ENCODE measurements at places on chromosomes 1 and 21.
A peak's percentile ranks its signal among the peaks of the same experiment; 100 is the strongest.

- DNase-seq, result no peak
These were observed 35.1 kb downstream of the YARS1 start for GRCh38 chr1:32782086-32782485.

DNA sequence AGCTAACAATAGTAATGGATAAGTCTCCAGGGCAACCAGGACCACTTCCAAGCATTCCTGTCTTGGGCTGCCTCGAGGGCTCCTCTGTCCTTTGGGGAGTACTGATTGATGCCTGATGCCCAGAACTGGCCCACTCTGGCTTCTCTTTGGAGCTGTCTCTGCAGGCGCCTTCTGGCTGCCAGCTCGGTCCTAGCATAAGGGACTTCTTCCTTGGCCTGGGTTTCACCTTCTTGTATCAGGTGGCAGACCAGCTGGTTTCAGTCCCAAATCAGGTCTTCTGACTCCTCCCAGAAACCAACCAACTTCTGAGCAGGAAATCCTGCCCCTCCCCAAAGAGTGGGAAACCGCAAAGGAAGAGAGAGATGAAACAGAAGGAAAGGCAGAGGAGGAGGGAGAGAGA lies 10.6 kb downstream of the G0S2 start:
- peak; percentile 38 for DNase-seq

GRCh38 chr1:218415726-218416125 lies 70.6 kb downstream of the TGFB2 start:
- DNase-seq, result no peak

GRCh38 chr1:66623812-66624211 lies 89.9 kb downstream of the SGIP1 start:
- DNase-seq, result no peak

DNA sequence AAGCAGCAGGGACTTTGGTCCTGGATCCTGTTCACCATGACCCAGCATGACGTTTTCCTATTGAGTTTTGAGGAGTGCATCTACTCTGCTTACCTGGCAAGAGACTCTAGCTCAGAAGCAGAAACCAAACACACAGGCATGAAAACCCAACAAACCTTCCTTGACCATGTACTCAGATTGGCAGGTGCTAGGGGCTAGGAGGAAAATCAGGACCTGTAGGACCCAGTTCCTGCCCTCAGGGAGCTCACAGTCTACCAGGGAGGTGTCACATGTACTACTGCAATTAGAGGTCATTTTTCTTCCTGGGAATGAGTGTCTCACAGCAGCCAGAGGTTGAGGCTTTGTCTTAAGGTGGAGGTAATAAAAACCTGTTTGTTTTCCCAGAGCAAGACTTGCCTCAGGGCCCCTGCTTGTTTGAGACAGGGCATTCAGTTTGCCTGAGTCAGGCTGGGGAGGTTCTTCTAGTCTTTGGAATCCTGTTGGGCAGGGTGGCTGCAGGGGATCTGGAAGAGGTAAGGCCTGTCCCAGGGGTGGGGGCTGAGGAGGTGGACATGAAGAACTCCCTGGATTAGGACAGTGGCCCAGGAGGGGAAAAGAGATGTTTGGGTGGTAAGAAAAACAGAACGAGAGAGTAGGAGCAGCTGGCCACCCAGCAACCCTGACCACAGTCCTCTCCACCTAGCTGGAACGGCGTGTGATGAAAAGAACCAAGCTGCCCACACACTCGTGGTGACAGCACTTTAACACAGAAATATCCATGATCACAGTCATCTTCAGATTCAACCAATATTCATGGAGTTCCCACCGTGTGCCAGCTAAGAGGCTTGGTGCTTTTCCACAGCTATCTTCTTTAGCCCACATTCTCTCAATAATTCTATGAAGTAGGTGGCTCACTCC lies 30.8 kb downstream of the IER5 start:
- DNase-seq, result no peak

DNA sequence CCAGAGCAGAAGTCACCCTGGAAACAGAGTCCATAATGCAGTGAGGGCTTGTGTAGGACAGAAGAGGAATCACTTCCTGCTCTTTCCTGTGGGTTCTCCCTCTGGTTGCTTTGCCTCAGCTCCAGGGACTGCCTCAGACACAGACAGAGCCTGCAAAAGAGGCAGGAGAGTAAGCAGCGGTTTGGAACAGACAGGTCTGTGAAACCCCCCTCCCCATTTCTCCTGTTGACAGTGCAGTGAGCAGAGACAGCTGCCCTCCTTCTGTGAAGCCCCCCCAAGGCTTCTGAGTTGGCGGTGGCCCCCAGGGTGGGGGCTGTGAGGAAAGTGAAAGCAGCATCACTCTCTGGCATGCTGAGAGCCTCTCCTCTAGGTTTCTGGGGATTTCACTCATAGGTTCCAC lies 53.0 kb downstream of the MAB21L3 start:
- DNase-seq, result no peak

DNA sequence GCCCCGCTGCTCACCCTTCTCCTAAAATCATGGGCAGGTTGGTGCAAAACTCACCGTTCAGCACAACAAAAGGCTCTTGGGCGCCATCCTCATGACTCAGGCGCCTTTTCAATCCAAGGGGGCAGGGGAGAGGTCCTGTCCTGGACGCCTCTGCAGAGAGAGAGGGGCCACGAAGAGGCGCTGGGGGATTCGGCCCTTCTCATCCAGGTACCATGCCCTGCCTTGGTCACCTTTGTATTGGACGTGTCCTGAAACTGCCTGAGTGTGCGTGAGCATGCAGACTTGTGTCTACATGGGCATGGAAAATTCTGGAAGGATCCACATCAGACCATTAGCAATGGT lies 53.5 kb downstream of the SLC37A1 start:
- DNase-seq, result no peak

DNA sequence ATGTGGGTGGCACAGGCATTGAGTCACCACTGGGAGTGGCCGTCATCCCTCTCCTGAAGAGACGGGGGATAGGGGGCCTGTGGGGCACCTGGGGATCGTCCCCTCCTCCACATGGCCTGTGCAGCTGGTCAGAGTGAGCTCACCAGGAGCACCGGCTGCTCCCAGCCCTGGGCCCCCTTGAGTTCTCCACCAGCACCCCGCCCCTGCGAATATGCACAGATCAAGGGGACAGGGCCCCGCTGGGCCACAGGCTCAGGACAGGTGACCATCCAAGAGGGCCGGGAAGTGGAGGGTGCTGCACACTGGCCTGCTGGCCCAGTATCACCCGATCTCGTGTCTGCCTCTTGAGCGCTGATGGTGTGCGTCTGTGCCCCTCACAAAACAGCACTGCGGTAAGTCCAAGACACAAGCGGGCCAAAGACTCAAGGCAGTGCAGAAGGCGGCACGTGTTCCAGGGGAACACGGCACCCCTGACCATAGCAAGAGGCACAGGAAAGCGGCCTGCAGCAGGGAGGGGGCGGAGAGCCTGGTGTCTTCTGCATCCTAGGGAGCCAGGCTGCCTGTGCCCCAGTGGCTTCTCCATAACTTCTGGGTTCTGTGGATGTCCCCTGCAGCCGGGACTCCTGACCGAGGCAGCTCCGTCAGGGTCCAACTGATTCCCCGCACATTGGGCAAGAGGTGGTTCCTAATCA lies 18.1 kb upstream of the TSPEAR start:
- DNase-seq, result no peak

DNA sequence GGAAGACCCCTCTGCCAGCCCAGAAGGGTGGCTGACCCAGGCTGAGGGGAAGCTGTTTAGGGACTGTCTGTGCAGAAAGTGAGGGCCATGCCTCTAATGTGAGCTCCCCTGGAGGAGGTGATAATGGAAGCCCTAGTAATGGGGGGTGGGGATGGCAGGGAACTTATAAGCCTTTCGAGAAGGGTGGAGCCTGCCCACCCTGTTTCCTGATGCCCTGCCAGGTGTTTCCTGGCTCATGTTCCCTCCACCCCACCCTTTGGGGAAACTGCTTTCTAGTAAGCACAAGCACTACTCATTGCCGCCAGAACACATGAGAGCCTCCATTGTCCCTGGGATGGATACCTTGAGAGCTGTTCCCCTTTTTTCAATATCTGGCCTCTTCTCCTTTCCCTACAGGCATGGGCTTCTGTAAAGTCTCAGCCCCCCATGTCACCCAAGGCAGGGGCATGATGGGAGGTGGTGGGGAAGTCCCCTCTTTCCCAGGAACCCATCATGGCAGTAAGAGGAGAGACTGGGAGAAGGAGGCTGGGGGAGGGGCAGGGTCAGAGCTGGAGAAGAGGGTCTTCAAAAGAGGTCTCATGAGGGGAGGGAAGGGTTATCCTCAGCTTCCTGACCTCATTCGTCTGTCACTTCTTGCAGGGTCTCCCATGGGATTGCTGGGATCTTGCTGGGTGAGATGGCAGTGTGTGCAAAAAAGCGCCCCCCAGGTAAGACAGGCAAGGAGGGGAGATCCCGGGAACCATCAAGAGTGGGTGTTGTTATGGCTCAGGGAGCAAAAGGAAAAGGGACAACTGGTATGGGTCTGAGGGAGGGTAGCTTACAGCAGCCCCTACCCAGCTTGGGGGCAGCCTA lies 2.4 kb downstream of the ATP8B2 start:
- DNase-seq, result peak; percentile 53
